ENCODE measurements at places on chromosomes 7 and 10.
A peak's percentile ranks its signal among the peaks of the same experiment; 100 is the strongest.

GRCh38 chr10:68565658-68566057 lies 5.5 kb downstream of the TET1 start:
- DNase-seq: no peak

GRCh38 chr10:123149568-123150270 lies 1.8 kb downstream of the HMX2 start:
- DNase-seq: no peak

GRCh38 chr10:79947083-79947415 lies 1.9 kb downstream of the SFTPD start:
- DNase-seq: no peak

GRCh38 chr10:97922022-97922758 lies 72.5 kb downstream of the GOLGA7B start:
- DNase-seq: no peak

DNA sequence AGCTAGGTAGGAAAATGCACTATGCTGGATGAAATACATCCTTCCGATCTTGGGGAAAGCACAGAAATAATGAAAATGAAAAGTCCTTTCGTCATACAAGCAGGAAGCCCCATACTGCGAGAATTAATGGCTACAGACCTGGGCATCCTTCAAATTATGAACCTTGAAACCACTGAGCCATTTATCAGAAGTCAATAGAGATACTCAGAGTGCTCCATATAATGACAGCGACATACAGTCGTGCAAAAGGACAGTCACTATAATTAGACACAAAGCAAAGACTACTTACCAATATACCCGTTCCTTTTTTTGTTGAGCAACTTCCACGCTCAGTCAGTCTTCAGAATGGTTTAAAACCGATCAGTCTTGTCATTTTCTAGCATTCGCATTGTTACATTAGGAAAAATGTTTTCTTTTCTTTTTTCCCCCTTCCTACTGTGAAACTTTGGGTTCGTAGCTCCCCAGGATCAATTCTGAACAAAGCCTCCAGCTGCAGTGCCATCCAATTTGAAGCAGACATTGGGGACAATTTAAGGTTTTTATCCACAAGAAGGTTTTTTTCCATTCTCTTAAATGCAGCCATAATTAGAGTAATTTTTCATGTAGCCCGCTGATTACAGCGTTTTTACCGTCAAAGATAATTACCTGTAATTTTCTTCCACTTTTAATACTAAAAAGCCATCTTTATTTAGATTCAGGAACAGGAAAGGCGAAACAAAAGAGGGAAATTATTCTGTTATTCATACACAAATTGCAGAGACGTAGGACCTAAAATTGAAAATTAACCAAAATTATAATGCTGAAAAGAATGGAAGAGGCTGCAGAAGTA lies 6.4 kb downstream of the DLX6 start:
- DNase-seq: no peak

GRCh38 chr10:4107285-4107851 lies 322.4 kb upstream of the KLF6 start:
- DNase-seq: no peak

DNA sequence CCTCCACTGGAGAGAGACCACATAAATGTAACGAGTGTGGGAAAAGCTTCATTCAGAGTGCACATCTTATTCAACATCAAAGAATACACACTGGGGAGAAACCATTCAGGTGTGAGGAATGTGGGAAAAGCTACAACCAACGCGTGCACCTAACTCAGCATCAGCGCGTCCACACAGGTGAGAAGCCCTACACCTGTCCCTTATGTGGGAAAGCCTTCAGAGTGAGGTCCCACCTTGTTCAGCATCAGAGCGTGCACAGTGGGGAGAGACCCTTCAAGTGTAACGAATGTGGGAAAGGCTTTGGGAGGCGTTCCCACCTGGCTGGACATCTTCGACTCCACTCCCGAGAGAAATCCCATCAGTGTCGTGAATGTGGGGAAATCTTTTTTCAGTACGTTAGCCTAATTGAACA lies 20.6 kb downstream of the FAM200A start:
- no peak for DNase-seq

- peak; percentile 73 for DNase-seq
Observed at GRCh38 chr7:102273749-102274712, 12.6 kb upstream of the SH2B2 start.
